ENCODE measurements at places on chromosomes 1 and 21.

- DNase-seq = no peak
Measured at GRCh38 chr1:98222706-98223105, 301.9 kb upstream of the DPYD start.

DNA sequence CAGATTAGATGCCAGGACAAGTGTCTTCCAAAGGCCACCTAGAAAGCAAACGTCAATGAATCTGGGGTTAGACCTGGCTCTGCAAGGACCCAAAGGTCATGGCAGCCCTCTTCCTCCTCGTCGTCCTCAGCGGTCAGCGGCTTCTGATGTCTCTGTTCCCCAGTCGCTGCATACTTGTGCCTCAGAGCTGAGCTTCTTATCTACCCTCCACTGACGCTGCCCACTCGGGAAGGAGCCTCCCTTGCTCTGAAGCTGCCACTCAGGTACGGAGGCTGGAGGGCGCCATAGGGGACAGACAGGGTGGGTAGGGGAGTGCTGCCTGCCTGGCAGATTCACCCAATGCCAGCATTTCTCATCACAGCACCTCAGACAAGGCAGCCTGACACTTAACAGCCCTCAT, 11.4 kb upstream of the UMODL1 start:
- no peak for DNase-seq

DNA sequence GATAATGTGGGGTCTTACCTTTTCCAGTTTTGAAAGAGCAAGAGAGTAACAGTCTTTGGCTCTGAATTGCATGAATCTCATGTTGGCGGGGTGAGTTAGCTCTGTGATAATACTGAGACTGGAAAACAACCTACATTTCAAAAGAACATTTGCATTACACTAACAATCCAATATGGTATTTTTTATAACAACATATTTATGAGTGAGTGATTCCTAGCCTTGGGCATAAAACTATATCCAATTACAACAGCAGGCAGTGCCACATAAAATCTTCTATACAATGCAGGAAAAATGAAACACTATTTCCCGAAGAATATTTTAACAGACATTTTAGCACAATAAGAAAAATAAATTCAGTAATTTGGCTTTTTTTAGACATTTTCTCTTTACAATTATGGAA, 303.0 kb downstream of the KCNT2 start:
- no peak for DNase-seq

- DNase-seq = no peak
Measured at GRCh38 chr21:33872881-33873515, 42.6 kb downstream of the ATP5PO start.

DNA sequence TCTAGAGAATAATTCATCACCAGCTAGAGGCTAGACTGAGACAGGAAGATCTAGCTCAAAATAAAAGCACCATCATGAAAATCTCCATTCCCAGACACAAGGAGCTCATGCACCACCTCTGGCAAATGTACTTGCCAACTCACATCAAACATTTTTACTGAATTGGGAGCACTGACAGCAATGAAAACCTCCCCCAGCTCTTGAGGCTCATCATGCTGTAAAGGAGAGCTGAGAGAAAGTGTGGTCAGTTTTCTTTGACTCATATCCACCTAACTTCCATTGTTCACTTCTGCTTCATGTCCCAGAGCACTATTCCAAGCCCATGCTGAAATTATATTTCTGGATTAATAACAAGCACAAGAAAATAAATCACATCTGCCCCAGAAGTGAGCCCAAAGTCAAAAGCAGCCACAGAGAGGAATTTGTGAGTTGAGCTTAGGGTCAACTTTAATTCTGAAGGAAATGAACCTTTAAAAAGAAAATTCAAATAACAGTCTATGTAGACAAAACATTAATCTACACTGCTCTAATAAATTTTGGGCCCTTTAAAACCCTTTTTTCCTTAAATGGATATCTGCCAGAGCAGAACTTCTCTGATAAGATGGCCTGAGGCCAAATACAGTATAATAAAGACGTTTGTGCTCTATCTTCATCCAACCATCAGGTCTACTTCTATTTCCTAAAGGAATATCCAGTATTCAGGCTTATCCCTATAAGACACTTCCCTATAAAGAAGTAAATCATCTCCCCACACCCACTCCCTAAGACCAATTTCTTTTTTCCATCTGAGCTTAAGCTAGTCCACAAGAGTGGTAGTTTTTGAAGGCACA, 85.9 kb upstream of the ADAM30 start:
- peak; percentile 82 for DNase-seq

DNA sequence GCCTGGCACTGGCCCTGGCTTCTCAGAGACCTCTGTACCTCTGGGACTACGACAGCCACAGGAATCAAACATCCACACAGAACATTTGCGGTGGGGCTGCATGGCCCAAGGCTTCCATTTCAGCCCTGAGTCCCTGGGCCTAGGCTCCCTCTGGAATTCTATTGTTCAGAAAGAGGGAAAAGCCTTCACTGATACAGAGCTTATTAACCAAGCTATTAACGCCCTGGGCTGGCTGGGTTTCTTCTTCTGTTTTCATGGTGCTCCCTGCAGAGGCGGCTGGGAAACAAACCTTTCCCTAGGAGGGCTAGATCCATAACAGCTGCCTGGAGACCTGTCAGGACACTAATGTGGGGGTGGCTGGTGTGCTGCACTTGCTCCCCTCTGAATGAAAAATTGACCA, 88.2 kb downstream of the KAZN start:
- DNase-seq = no peak

- no peak for DNase-seq
Measured at GRCh38 chr1:204854286-204854685, 16.4 kb upstream of the NFASC start.

GRCh38 chr21:45281411-45282282, 6.0 kb downstream of the POFUT2 start:
- DNase-seq = no peak

GRCh38 chr1:173168941-173169340, 38.2 kb downstream of the TNFSF4 start:
- DNase-seq = no peak

- no peak for DNase-seq
Measured at GRCh38 chr1:153978274-153978909, 918 bp upstream of the JTB start.

DNA sequence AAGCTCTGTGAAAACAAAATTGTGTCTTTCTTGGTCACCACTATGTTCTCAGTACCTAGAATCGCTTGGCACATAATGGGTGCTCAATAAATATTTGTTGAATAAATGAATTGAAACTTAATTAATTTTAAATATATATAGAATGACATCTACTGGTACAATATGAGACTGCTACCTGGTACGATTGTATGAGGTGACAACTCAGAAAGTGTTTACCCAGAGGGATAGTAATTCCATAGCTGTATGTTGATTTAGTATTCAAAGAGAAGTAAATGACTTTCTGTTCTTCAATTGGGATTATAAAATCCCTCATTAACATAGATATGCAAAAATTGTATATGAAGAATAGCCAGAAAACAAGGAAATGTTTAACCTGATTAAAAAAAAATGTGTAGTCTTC, 128.7 kb downstream of the RPS6KC1 start:
- DNase-seq = no peak

DNA sequence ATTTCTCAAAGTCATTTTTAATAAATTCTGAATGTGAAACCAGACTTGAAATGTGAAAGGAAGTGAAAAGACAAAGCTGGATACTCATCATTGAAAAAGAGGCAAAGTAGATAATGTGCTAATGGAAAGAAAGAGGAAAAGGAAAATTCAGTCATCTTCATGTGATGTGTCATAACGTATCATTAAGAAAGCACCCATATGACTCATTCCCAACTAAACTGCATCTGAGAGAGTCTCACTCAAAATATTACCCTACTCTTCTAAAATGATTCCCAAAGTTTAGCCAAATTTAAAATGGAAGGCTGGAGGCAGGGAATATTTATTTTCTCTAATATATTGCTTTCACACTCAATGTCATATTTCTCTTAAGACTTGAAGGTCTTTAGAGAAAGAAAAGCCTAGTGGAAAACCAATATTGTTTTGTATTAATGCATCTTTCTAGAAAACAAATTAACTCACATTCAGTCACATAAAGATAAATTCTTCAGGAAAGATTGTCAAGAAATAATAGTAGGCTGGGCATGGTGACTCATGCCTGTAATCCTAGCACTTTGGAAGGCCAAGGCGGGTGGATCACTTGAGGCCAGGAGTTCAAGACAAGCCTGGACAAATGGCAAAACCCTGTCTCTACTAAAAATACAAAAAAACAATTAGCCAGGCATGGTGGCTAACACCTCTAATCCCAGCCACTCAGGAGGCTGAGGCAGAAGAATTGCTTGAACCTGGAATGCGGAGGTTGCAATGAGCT, 129.9 kb downstream of the SLC30A10 start:
- peak; percentile 63 for DNase-seq

DNA sequence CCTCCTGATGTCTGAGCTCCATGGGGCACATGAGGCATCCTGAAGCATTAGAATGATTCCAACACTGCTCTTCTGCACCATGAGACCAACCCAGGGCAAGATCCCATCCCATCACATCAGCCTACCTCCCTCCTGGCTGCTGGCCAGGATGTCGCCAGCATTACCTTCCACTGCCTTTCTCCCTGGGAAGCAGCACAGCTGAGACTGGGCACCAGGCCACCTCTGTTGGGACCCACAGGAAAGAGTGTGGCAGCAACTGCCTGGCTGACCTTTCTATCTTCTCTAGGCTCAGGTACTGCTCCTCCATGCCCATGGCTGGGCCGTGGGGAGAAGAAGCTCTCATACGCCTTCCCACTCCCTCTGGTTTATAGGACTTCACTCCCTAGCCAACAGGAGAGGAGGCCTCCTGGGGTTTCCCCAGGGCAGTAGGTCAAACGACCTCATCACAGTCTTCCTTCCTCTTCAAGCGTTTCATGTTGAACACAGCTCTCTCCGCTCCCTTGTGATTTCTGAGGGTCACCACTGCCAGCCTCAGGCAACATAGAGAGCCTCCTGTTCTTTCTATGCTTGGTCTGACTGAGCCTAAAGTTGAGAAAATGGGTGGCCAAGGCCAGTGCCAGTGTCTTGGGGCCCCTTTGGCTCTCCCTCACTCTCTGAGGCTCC, 11.1 kb upstream of the RASSF5 start:
- no peak for DNase-seq

DNA sequence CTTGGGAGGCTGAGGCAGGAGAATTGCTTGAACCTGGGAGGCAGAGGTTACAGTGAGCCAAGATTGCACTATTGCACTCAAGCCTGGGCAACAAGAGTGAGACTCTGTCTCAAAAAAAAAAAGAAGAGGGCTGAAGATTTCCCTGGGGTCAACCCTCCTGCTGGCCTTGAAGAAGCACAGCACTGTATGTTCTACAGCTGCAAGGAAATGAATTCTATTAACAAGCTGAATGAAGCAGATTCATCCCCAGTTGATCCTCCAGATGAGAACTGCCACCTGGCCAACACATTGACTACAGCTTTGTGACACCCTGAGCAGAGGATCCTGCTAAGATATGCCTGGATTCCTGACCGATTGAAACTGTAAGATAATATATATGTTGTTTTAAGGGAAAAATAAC, 129.5 kb downstream of the ADSS2 start:
- DNase-seq = no peak

GRCh38 chr1:228218513-228219244, 10.8 kb downstream of the OBSCN start:
- DNase-seq = no peak

GRCh38 chr1:56064705-56065104, 514.7 kb downstream of the PLPP3 start:
- DNase-seq = peak; percentile 74

- no peak for DNase-seq
Measured at GRCh38 chr1:159505676-159506075, 30.1 kb downstream of the OR10J5 start.

DNA sequence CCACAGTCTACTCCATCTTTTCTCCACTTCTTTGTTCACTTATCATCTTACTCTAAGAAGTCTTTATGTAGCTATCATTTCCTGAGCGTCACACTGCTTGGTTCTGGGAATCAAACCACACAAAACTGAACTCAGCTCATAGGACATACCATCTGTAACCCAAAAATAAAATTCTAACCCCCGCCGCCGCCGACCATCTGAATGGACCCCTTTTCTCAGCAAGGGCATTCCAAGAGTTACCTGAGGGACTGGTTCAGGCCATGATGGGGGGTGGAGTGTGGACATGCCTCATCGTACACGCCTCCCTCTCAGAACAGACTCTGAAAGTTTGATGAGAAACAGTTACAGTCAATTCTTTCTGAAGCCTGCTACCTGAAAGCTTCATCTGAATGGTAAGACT, 12.6 kb upstream of the CHI3L2 start:
- DNase-seq = no peak

DNA sequence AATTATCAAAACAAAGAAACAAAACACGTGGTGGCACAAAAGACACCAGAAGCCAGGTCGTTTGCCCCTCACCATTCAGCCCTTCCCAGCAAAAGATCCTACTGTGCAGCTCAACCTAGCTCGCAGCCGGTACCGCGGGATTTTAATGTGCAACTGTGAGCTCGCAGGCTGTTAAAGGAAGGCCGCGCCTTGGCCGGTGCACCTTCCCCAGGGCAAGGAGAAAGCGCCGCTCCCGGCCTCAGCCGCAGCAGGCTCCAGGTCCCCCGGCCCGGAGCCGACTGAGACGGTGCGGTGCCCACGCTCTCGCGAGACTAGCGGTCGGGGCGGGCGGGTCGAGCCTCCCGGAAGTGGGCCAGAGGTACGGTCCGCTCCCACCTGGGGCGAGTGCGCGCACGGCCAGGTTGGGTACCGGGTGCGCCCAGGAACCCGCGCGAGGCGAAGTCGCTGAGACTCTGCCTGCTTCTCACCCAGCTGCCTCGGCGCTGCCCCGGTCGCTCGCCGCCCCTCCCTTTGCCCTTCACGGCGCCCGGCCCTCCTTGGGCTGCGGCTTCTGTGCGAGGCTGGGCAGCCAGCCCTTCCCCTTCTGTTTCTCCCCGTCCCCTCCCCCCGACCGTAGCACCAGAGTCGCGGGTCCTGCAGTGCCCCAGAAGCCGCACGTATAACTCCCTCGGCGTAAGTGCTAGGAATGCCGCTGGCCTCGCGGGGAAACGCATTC, at the start of gene AGL:
Gene AGL, plus strand, starts transcription at position 618 of the 715 bp plus-strand sequence. CDS start 682 bp downstream, outside the sequence.
- peak; percentile 74 for DNase-seq

DNA sequence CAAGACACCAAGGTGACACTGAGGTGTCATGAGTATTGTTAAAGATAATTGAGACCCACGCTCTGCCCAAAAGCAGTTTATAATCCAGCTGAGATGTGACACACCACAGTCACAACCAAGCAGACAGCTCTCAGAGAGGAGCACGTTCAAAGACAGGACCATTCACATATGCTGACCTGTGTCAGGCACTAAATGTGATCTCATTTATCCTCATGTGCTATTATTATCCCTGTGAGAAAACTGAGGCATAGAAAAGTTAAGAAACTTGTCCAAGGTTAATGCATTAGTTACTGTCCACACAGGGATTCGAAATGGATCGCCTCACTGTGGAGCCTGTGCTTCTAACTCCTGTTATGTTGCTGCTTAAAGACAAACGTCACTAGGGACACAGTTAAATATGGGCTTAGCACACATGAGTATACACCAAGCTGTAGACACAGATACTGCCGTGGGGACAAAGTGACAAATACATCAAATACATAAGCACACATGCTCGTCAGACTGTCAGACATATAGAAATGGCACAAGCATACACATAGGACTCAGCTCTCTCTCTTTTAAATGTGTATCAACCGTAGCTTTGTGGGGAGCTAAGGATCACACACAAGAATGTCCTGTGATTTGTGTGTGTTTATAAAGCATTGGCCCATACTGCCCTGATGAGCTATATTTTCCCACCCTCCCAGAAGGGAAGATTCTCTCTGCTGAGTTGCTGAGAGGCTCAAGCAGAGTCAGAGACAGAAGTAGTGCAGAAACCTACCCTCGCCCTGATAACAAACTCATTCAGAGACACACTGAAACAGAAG, 3.5 kb upstream of the IGSF8 start:
- no peak for DNase-seq

All from fibroblast of pulmonary artery (primary cell).